ENCODE measurements at places on chromosomes 11 and 22. TPM values are rescaled to one million over a fixed set of nuclear protein-coding genes. Genes with fewer than 3 reads are reported as not detected.

Gene PIH1D2
- not detected for total RNA-seq

Gene GLB1L2
- 1.7 TPM for total RNA-seq

Gene PARVG
- 19.9 TPM for total RNA-seq

Gene BEST1
- 30.9 TPM for total RNA-seq

Gene RFPL2
- not detected for total RNA-seq

Gene IGF2
- 124 TPM for total RNA-seq

Gene RTN4RL2
- total RNA-seq = 0.64 TPM

Gene APOBEC3B
- total RNA-seq = 0.64 TPM

Gene MS4A6E
- total RNA-seq = not detected

DNA sequence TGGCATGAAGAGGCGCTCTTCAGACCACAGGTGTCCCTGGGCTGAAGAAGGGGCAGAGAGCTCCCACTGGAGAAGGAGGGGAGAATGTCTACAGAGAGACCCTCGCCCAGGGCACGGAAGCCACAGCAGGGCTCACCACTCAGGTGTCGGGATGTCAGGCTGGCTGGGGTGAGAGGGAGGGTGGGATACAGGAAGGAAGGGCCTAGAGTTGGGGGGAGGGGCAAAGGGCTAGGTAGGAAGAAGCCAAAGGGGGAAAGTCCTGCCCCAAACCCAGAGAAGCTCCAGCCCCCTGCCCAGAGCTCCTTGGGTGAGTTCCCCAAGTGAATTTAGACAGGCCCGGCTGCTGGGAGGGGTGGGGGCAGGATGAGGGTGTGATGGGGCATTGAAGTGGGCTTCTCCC lies 232.0 kb downstream of the CEP164 start:
- no peak overlapping the region for H3K27ac ChIP-seq
- DNase-seq = no peak
- H3K4me3 ChIP-seq = no peak overlapping the region

DNA sequence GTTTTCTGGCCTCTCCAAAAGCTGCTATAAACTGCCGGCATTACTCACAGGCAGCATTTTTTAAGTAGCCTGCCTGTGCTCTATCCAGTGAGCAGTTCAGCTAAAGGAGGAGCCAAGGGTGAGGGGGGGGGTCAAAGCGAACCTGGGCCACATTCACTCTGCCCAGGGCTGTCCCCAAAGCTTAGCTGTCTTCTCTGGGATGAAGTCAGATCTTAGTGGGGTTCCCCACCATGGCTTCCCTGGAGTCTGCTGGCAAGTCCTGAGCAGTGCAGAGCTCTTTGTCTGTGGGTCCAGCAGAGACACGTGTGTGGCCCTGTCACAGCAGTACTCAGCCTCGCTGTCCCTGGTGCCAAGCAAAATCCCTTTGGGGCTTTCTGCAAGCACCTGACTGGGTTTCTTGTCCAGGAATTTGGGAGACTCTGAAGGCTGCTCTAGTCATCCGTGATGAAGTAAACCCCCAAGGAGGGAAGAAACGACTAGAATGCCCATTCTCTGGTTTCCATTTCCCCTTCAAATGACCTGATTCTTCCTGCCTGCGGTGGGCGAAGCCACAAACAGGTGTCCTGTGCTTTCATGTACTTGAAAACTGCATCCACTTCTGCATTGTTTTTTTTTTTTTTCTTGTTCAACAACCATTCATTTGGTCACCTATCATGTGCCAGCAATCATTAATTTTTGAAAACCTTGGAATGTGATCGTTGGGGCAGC lies 2.6 kb downstream of the KCNJ5 start:
- H3K4me1 ChIP-seq = peaks cover 9% of the 10 kb centered on the region
- no peak overlapping the region for H3K27ac ChIP-seq
- no peak for DNase-seq
- no peaks in the 10 kb centered on the region for H3K36me3 ChIP-seq

- DNase-seq = peak; percentile 97
- no peaks in the 10 kb centered on the region for H3K36me3 ChIP-seq
- H3K27me3 ChIP-seq = no peaks in the 10 kb centered on the region
- H3K27ac ChIP-seq = peak overlapping the region; percentile 87
- H3K4me3 ChIP-seq = peak overlapping the region; percentile 37
These were observed 12.7 kb downstream of the MYO18B start for GRCh38 chr22:25754527-25755202.

DNA sequence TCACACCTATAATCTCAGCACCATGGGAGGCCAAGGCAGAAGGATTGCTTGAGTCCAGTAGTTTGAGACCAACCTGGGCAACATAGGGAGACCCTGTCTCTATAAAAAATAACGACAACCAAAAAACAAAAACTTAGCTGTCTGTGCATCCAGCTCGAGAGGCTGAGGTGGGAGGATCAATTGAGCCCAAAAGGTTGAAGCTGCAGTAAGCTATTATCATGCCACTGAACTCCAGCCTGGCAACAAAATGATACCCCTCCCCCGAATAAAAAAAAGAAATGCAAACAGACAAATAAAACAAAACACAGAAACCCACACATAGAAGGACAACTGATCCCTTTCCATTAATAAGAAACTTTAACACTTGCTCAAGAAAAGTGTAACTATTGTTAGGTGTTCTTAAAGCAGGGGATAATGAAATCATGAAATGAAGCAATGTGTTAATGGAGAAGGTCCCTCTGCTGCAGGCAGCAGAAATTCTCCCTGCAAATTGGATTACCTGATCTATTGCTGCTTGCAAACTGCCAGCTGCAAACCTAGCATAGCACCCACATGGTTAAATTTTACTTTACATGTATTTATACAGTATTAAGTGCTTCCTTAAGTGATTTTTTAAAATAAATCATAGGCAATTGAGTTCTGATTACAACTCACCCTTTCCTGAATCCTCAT lies 226.3 kb downstream of the SBF2 start:
- no peak for DNase-seq
- no peaks in the 10 kb centered on the region for H3K4me1 ChIP-seq
- H3K27me3 ChIP-seq = no peaks in the 10 kb centered on the region
- no peak overlapping the region for H3K4me3 ChIP-seq

DNA sequence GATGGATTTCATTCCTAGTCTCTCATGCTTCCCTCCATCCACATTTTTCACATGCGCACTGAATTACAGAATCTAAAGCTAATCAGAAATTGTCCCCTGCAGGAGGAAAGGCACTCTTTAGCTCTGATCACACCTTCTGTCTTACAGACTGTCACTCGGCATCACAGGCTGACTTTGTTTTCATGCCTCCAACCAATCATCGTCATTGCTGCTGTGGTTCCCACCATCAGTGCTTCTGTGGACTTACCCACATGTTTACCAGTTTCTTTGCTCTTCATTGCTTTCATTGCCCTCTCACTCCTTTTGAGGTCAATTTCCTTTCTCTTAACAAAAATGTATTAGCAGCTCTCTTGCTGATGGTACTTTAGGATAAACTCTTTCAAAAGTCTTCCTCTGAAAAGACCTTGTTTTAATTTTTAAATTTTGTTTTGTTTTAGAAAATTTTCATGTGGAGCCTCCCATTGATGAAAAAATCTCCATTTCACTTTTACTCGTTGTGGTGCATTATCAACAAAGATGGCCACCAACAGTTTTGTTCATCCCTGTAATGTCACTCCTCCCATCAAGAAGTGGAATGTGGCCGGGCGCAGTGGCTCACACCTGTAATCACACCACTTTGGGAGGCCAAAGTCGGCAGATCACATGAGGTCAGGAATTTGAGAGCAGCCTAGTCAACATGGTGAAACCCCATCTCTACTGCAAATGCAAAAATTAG lies 20.2 kb upstream of the TREH start:
- DNase-seq = no peak
- H3K27me3 ChIP-seq = no peaks in the 10 kb centered on the region
- no peaks in the 10 kb centered on the region for H3K36me3 ChIP-seq
- H3K27ac ChIP-seq = no peak overlapping the region

DNA sequence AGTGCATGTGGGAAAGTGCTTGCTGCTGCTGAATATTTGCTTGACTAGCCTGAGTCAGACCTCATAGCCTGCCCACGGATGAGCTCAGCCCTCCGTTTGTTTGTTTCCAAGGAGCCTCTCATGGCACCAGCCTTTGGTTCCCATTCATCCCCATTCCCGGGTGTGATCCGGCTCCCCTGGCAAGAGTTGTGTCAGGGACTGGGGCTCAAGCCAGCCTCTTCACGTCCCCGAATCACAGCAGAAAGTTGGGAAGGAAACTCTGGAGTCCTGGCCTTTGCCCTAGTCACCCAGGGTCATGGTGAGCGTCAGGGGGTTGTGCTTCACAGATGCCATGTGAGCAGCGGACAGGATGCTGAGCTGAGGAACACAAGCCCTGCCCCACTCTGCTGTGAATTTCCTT lies 13.8 kb downstream of the SEC14L3 start:
- no peaks in the 10 kb centered on the region for H3K27me3 ChIP-seq
- no peaks in the 10 kb centered on the region for H3K4me1 ChIP-seq
- no peaks in the 10 kb centered on the region for H3K36me3 ChIP-seq
- H3K4me3 ChIP-seq = no peak overlapping the region

DNA sequence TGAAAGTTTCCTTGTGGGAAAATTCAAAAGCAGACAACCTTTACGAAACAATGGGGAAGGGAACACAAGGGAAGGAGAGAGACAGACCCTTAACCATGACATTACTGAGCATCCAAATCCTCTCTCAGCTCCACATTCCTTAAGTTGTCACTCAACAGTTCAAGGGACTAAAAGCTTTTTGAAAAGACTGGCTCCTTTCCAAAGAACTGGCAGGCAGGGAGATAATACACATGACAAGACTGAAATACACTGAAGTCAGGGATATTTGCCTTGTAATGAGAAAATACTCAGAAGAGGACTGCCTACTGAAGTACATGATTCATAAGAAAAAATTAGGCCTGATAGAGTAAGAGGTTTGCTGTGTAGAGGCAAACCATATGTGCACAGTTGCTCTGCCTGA lies 69.1 kb downstream of the SMCO4 start:
- no peak for DNase-seq
- no peaks in the 10 kb centered on the region for H3K4me1 ChIP-seq

DNA sequence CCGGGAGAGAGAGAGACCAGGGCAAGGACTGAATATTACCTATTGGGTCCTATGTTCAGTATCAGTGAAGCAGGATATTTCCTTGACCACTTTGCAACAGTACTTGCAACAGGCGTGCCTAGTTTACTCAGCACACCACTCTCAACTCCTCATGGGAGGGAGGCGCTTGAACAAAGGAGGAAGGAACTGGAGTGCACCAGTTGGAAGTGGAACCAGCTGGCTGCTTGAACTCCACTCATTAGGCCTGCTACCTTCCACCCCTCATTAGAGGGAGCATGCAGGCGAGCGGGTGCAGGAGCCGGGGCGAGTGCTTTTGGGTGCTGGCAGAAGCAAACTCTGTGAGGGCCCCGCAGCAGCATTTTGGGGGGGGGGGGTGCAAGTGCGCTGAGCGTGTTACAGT lies 1369.6 kb upstream of the RAG2 start:
- no peaks in the 10 kb centered on the region for H3K36me3 ChIP-seq
- no peak overlapping the region for H3K4me3 ChIP-seq
- no peak for DNase-seq
- no peaks in the 10 kb centered on the region for H3K27me3 ChIP-seq
- no peak overlapping the region for H3K27ac ChIP-seq

DNA sequence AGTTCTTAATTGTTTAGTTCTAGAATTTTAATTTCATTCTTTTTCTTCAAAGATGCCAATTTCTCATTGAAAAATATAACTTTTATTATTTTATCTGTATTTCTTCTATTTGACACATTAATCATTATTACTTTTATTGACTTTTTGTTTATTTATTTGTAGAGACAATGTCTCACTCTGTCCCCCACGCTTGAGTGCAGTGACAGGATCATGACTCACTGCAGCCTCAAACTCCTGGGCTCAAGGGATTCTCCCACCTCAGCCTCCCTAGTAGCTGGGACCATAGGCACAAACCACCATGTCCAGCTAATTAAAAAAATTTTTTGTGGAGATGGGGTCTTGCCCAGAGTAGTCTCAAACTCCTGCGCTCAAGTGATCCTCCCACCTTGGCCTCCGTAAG lies 30.3 kb upstream of the FBLN1 start:
- H3K4me3 ChIP-seq = no peak overlapping the region
- H3K4me1 ChIP-seq = peaks cover 44% of the 10 kb centered on the region
- H3K27me3 ChIP-seq = no peaks in the 10 kb centered on the region
- DNase-seq = no peak
- H3K27ac ChIP-seq = peak overlapping the region; percentile 83
- H3K36me3 ChIP-seq = no peaks in the 10 kb centered on the region

- no peak for DNase-seq
- no peak overlapping the region for H3K27ac ChIP-seq
- H3K4me1 ChIP-seq = peaks cover 14% of the 10 kb centered on the region
- peaks cover 3% of the 10 kb centered on the region for H3K27me3 ChIP-seq
- H3K4me3 ChIP-seq = peak overlapping the region; percentile 60
- H3K36me3 ChIP-seq = peaks cover 4% of the 10 kb centered on the region
These were observed 1.7 kb downstream of the ZBED4 start for GRCh38 chr22:49855251-49855911.

DNA sequence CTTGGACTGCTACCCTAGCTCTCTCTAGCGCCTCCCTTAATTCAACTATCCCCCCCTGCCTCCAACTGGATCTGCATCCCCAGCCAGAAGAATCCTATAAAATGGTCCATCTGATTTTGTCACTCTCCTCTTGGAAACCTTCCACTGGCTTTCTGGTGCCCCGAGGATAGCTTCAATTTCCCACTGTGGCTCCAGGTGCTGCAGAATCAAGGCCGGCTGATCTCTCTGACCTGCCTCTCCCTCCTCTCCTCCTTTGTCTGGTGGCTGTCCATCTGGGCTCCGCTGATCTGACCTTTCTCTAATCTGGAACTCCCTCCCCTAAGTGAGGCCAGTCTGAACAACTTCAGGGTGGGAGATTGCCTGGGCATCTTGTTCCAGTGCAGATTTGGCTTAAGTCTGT lies 6.1 kb upstream of the GRK3 start:
- no peak for DNase-seq
- H3K4me3 ChIP-seq = no peak overlapping the region
- H3K27ac ChIP-seq = no peak overlapping the region

DNA sequence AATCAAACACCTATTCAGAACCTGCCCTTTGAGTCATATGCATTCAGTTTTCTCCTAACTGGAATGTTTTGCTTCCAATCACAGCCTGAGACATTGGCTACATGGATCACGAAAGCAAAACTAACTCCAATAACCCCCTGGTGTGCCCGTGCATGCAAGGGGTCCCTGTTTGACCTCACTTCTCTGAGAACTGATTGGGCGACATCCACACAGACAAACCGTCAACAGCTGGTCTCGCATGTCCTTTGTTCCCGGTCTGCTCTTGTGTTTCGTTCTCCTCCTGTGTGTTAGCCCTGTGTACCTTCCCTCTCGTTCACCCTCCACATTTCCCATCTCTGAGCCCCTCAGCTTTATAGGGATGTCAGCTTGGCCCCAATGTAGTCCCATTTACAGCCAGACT lies 67.2 kb upstream of the TTC12 start:
- no peak overlapping the region for H3K4me3 ChIP-seq
- no peak for DNase-seq
- H3K27ac ChIP-seq = no peak overlapping the region
- no peaks in the 10 kb centered on the region for H3K27me3 ChIP-seq
- H3K36me3 ChIP-seq = no peaks in the 10 kb centered on the region

DNA sequence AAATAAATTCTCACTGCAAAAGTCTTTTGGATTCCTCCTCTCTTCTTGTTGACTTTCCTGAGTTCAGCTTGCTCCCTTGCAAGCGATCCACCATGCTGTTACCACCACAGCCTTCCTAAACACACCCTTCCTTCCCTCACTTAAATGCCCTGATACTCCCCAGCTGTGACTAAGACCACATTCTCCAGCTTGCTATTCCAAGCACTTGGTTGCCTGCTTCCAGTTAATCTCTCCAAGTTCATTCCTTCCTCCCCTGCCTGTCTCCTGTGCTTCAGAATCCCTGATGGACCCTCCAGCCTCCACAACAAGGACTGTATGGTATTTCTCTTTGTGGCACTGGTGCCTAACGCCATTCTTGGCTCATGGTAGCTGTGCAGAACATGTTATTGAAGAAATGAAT lies 603.9 kb upstream of the CADM1 start:
- H3K27ac ChIP-seq = no peak overlapping the region
- H3K4me1 ChIP-seq = no peaks in the 10 kb centered on the region
- no peak overlapping the region for H3K4me3 ChIP-seq
- no peaks in the 10 kb centered on the region for H3K27me3 ChIP-seq
- no peak for DNase-seq

All from ascending aorta (tissue), 2 donors.